Cardiac septum (tissue), 1 donor: ENCODE measurements at places on chromosomes 7 and 10.

DNA sequence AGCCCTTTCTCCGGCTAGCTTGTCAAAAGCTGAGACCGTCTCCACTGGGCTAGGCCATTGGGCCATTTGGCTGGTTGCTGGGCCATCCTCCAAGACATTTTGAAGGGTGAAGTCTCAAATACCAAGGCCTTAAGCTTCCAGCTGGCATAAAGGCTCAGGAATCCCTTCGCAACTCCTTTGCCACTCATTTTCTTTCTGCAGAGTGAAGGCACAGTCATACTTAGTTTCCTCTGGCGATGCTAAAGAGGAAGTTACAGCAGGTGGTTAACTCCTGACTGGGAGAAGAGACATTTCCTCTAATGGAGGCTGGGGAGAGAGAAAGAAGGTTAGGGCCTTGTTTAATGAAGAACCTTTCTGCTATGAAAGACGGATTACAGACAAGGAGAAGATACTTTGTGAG is 4.8 kb upstream of the REPIN1 start:
- no peak for DNase-seq

- no peak for DNase-seq
Observed at GRCh38 chr7:87479951-87480350, 4.5 kb upstream of the ABCB4 start.

- DNase-seq, result no peak
Observed at GRCh38 chr7:8136051-8136730, 125.8 kb downstream of the ICA1 start.

- DNase-seq, result no peak
Observed at GRCh38 chr10:114548662-114549061, 109.4 kb downstream of the ABLIM1 start.

GRCh38 chr7:129083525-129083924 is 28.6 kb upstream of the TNPO3 start:
- no peak for DNase-seq

DNA sequence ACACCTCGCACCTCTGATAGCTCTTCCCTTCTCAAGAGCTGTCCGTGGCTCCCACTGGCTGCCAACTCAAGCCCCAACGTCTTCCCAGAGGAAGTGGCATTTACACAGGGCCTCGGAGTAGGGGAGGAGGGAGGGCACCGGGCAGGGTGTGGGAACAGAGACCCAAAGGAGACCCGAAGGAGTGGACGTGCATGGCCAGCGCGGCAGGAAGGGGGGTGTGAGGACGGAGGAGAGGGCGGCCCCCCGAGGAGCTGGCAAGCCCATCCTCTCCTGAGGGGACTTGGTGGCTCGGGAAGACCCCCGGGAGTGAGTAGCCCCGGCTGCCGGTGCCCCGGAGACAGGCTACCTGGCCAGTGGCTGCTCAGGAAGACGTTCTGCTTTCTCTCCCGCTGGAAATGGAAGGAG is 85.9 kb downstream of the FOXL3 start:
- no peak for DNase-seq

GRCh38 chr10:103835096-103836050 is 20.0 kb downstream of the SH3PXD2A start:
- DNase-seq, result peak; percentile 83

GRCh38 chr7:82286798-82287140 is 156.8 kb downstream of the CACNA2D1 start:
- no peak for DNase-seq

GRCh38 chr10:110651044-110651958 is 7.2 kb downstream of the RBM20 start:
- DNase-seq, result no peak

DNA sequence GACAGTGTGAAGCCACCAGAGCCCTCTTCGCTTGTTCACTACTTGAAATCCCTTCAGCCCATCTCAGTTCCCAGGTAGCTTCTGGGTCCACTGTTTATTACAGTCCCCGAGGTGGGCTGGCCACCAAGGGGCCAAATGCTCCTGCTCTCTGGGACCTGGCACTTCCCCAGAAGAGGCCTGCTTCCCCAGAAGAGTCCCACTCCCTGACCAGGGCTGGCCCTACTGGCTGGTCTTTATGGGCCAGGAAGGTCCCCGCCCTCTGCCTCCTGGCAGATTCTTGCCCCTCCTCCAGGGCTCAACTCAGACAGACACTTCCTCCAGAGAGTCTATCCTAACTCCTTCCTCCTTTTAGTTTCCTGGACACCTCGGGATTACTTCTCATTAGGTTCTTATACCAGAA is 70.7 kb upstream of the LRRC18 start:
- DNase-seq, result no peak

- no peak for DNase-seq
Observed at GRCh38 chr10:125489731-125490130, 193.2 kb downstream of the TEX36 start.

- DNase-seq, result peak; percentile 54
Observed at GRCh38 chr7:159105832-159106811, 38.5 kb downstream of the VIPR2 start.
